ENCODE measurements at places on chromosomes 2 and 18. TPM values are rescaled to one million over a fixed set of nuclear protein-coding genes. Genes with fewer than 3 reads are reported as not detected.

The LINC00305 gene
- total RNA-seq, result not detected

The FAM124B gene
- total RNA-seq, result not detected

The FSIP2 gene
- 0.21 TPM for total RNA-seq

DNA sequence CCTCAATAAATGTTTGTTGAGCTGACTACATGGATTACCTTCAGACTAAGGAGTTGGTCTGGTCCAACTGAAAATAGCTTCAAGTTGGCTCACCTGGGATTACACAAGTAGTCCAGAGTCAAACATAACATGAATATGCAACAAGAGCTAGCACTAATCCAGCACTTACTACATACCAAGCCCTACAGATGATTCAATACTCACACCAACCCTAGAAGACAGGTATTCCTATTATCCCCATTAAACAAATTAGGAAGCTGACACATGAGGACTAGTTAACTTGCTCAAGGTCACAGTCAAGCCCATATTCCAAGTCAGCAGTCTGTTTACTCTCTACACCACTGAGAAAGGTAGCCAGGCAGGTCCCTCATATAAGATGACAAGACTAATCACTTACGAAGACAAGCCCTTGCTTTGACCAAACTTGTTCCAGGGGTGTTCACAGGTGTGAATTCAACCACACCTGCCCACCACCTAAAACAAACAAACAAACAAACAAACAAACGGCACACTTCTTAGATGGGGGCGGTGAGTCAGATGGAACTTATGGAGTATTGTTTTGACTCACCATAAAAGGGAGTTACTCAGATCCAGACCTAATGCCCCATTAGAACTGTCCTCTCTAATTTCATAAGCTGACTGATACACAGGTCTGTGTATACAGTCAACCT lies 29.1 kb downstream of the TMEM131 start:
- no peak for DNase-seq

DNA sequence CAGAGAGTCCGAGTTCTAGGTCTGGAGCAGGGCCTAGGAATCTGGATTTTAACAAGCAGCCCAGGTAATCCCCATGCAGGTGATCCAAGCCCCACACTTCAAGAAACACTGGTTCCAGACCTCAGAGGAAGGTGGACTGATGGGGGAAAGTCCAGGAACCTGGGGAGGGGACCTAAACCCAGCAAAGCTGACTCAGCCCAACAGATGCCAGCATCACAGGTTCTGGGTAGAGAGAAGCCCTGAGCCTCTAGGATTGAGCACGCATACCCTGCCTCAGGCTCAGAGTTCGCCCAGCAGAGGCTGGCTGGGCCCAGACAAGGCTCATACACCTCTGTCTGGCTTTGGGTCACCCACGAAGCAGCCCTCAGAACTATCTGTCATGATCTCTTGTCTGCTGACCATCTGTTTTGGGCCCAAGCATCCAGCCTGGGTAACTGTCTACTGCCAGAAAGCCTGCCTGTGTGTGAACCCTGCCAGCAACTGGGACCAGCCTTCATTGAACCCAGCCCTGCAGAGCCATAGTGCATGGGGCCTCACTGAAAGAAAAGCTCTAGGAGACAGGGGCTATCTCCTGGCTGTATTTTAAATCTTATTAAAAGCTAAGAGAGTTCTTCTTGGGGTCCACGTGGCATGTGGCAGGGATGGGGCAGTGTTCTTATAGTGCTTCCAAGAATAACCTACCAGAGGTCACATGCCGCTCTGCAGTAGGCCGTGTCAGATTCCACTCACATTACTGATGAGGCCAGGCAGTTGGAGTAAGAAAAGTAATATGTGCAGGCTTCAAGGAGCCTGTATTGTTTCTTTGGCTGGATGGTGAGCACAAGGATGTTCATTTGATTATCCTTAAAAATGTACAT lies 7.4 kb downstream of the TMEM127 start:
- no peak for DNase-seq

- no peak for DNase-seq
Observed at GRCh38 chr18:75116809-75117208, 92.1 kb downstream of the PTGR3 start.

The FBXO15 gene
- total RNA-seq, result not detected
